ENCODE measurements at places on chromosomes 12 and 14. TPM values are rescaled to one million over a fixed set of nuclear protein-coding genes. Genes with fewer than 3 reads are reported as not detected.

The TCL1B gene
- total RNA-seq, result not detected

The IL31 gene
- total RNA-seq, result not detected

The INHBC gene
- not detected for total RNA-seq

The RD3L gene
- not detected for total RNA-seq

The DPF3 gene
- total RNA-seq, result 2.6 TPM

The CYP46A1 gene
- 2.3 TPM for total RNA-seq

The CEBPE gene
- not detected for total RNA-seq

The GLT8D2 gene
- total RNA-seq, result 8.6 TPM

The EPYC gene
- not detected for total RNA-seq

The GSKIP gene
- total RNA-seq, result 12.0 TPM

The ATL1 gene
- 7.4 TPM for total RNA-seq

The CLEC9A gene
- total RNA-seq, result 0.22 TPM

The MUCL1 gene
- 0.83 TPM for total RNA-seq

The COCH gene
- 0.42 TPM for total RNA-seq

The POLE2 gene
- 1.6 TPM for total RNA-seq

The LARP4 gene
- total RNA-seq, result 111 TPM

The ZNF641 gene
- total RNA-seq, result 65.2 TPM

The NANOG gene
- 0.21 TPM for total RNA-seq

The KRT80 gene
- total RNA-seq, result 14.6 TPM

The HSPA2 gene
- 17.7 TPM for total RNA-seq

The PTGER2 gene
- 0.18 TPM for total RNA-seq

The C12orf42 gene
- total RNA-seq, result not detected

The SCARB1 gene
- total RNA-seq, result 1,411 TPM

The REP15 gene
- 1.6 TPM for total RNA-seq

The TEAD4 gene
- total RNA-seq, result 7.2 TPM

The LRP10 gene
- 74.9 TPM for total RNA-seq

The AKAP5 gene
- 0.78 TPM for total RNA-seq

The TPH2 gene
- not detected for total RNA-seq

The FOXN4 gene
- not detected for total RNA-seq

The TCTN1 gene
- 47.5 TPM for total RNA-seq

The SMIM41 gene
- total RNA-seq, result 0.83 TPM

The CCDC38 gene
- total RNA-seq, result 0.94 TPM
